ENCODE measurements at places on chromosomes 3 and 15.

GRCh38 chr3:152069871-152070270 lies 196.4 kb downstream of the SUCNR1 start:
- DNase-seq = peak; percentile 19

DNA sequence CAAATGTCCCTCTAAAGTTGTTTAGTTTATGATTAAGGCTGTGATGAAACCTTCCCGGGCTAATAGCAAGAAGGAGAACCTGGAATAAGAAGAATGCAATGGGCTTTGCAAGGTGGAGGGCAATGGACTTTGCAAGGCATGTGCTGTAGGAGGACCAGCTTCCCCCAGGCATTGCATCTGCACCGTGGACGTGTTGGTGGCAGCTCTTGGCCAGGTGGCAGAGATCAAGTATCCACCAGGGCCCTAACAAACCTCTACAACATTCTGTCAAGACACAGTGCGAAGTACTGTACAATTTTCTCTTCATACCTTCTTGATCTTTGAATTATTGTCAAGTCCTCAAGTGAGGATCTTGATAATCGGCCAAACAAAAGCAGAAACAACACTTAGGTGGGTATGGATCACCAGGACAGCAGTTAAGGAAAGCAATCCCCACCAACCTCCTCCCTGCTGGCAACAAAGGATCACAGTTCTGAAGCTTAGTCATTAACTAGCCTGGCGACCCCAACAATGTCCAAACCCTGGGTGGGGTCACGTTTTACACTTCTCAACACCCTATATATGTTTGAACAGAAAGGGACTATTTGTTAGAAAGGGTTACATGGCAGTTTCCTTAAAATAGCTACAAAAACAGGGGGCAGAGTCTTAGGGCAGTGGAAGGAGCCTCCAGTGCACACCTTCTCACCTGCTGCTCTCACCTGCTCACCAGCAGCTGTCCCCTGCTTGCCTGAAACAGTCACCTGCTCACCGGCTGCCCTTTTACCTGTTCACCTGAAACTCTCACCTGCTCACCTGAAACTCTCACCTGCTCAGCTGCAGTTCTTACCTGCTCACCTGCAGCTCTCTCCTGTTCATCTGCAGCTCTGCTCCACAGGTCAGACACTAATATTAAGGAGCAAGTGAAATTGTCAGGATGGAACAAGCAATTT lies 137.9 kb upstream of the LIPC start:
- no peak for DNase-seq

DNA sequence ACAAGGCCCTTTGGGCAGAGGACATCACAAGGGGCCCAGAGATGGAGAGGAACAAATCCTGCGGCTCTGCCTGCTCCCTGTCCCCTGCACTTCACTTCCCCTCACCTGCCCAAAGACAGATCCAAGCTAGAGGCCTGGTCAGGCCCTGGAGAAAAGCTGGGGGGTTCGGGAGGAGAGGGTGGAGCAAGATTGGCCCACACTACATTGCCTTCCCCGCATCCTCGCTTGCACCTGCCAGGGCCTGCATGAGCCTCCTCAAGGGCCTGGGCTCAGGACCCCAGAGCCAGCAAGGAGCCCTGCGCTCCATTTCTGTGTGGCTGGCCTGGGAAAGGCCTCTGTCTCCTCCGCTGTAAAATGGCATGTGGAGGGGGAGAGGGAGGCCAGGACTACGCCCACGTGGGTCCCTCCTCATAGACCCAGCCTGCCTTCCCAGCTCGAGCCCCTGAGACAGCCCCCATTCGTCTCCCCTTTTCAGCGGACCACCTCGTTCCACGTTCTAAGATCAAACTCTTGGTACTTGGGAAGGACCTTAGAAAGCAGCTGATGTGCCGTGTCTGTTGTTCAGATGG lies 106.0 kb downstream of the HMG20A start:
- no peak for DNase-seq

GRCh38 chr15:75891895-75892294 lies 11.8 kb upstream of the FBXO22 start:
- DNase-seq = peak; percentile 87

- DNase-seq = no peak
Measured at GRCh38 chr15:71820127-71820526, 9.8 kb downstream of the NR2E3 start.

GRCh38 chr15:41988896-41989572 lies 16.7 kb upstream of the EHD4 start:
- no peak for DNase-seq

DNA sequence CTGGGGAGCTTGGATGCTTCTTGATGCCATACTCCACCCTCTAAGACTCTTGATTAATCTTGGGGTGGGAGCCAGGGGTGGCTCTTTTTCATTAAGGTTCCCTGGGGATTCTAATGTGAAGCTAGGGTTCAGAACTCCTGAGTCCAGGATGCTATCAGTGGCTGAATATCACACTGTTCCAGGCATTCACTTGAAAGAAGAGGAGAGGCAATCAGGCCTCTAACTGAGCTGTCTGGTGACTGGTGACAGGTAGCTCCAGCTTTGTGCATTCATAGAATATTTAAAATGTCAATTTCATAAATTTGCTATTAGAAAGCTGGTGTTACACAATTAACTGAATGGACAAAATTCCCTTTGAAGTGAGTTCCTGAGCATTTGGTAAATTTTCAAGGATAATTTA lies 139.0 kb downstream of the CHDH start:
- DNase-seq = no peak

DNA sequence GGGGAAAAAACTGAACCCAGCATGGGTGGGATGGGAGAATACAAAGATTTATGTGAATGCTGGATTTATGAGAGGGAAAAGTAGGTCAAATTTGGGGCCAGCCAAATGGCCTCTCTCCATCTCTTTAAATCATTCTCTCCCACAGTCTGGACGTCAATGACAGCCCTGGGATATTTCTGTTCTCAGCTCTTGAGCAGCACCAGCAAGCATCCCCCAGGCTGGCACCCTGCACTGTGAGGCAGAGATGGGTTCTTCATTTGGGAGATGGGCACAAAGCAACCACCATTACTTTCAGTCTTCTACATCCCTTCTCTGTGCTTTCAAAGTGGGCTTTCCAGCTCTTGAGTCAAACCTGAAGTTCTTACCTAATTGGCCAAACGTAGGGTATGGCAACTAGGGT lies 321.0 kb downstream of the NTRK3 start:
- DNase-seq = no peak

GRCh38 chr3:45939341-45939771 lies 3.9 kb upstream of the CXCR6 start:
- no peak for DNase-seq

GRCh38 chr3:100798012-100798411 lies 88.7 kb downstream of the TFG start:
- no peak for DNase-seq

- DNase-seq = no peak
Measured at GRCh38 chr3:31890742-31891469, 90.2 kb downstream of the OSBPL10 start.

GRCh38 chr3:90055666-90056065 lies 948.2 kb downstream of the EPHA3 start:
- DNase-seq = peak; percentile 56

DNA sequence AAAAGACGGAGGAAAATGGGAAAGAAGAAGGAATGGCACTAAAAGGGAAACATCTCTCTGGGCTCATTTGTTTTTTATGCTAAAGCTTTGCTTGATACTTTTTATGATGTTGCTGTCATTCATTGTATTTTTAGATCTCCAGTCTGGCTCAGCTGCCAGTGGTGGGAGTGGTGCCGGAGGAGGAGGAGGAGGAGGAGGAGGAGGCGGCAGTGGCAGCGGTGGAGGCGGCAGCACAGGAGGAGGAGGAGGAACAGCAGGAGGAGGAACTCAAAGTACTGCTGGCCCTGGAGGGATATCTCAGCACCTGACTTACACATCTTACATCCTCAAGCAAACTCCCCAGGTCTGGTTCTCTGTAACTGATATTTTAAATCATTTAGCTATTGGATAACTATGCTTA lies 49.6 kb downstream of the MAP6D1 start:
- DNase-seq = no peak

DNA sequence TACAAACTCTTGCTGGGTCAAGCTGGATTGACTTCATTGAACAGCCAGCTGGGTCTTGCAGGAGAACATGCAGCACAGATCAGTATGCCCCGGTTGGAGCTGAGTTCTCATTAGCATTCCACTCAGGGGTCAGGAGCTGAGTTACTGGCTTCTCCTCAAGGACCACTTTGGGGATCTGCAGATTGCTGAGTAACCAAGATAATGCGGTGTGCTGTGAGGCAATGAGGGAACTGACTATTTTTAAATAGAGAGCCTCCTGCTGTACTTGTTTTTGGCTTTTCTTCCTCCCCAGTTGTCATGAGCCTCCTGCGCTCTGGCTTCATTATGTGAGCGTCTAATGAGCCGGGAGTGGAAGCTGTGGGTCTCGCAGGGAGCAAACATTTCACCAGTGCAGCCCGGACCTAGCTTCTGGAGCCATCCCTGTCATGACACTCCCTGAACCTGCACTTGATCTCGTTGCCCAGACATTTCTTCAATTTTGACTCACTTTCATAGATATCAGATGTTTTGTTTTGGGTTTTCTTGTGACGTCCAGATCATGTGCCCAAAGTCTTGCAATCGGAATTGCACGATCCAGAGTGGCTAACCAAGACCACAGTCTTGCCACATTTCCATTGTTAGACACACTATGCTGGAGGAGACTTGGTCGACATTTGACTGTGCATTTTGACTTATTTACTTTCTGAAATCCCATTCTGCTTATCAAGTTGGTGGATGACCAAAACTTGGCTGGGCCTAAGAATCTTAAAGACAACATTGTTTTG lies 327.2 kb downstream of the LRTM1 start:
- DNase-seq = no peak

GRCh38 chr3:15519096-15519495 lies 2.4 kb downstream of the COLQ start:
- no peak for DNase-seq

- DNase-seq = no peak
Measured at GRCh38 chr3:64306745-64307144, 81.5 kb upstream of the PRICKLE2 start.

- DNase-seq = peak; percentile 35
Measured at GRCh38 chr3:39548282-39548681, 80.8 kb downstream of the MOBP start.

DNA sequence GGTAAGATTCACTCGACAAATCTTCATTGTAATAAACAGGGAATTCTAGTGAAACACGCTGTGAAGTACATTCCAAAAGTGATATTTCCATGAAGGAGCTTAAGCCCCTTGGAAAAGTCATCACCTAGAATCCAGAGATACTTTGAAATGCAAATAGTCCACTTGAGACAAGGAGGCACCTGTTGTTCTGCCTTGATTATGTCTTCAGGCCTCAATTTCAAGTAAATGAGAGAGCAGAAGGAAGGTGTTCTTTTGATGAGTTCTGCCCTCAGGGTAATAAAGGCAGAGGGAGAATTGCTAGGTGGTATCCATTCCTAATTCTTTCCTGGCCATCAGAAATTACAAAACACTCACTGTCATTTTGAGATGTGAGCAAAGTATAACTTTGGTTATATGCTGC lies 162.1 kb downstream of the CADM2 start:
- DNase-seq = no peak

DNA sequence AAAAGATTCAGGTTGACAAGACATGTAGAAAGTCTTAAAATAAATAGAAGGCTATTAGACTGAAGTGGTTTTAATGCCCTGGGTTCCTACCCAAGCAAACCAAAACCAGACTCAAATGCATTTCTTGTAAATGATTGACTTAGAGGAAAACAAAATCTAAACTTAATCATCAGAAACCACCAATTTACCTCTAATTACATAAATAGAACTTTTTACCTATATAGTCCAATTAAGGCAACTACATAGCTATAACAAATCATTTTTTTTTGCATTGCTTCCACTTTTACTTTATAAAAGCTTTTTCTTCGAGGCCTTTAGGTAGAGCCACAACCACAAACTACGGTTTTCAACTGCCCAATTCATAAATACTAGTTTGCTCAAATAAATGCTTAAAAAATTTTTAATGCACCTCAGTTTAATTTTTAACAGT lies 231.3 kb upstream of the ARHGEF26 start:
- no peak for DNase-seq

- DNase-seq = no peak
Measured at GRCh38 chr15:43029476-43029875, 76.4 kb downstream of the UBR1 start.

GRCh38 chr3:169288553-169288952 lies 375.0 kb downstream of the MECOM start:
- DNase-seq = no peak

DNA sequence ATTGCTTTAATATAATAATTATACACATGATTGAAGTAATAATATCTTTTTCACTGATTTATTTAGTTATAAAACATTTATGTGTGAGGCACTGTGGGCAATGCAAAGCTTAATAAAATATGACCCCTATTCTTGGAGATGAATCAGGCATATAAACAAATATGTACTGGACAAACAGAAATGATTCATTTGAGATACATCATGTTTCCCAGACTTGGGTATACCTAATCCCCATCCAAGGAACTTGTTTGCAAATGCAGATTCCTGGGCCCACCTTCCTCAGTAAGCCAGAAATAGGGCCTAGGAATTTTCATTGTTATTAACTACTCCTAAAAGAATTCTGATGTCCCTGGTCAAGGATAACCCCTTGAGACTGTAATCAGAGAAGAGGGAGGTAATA lies 184.2 kb downstream of the CHL1 start:
- DNase-seq = no peak

DNA sequence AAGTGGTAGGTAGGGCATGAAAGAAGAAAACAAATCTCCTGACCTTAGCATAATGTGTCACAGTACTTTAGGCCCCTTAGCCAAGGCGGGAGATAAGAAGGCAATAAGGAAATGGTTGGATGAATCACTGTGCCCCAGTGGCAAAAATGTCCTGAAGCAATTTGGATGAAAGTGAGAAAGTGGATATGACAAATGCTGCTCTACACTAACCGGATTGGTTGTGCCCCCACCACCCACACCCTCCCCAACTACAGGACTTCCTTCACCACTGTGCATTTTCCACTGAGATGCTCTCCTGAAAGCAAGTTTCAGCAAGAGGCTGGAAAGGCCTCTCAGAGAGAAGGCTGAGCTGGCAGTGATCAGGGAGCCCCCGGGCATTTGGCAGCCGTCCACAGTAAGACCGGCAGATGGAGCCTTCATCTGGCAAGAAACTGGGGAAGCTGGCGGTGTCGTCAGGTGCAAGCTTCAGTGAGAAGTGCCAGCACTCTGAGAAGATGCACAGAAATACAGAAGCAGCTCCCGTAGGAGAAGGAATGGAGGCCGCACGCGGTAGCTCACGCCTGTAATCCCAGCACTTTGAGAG lies 63.8 kb downstream of the ATP1B3 start:
- DNase-seq = peak; percentile 90
